ENCODE measurements at places on chromosomes 11 and 22.

- DNase-seq: no peak
These were observed 45.1 kb upstream of the LMO2 start for GRCh38 chr11:33936725-33937604.

DNA sequence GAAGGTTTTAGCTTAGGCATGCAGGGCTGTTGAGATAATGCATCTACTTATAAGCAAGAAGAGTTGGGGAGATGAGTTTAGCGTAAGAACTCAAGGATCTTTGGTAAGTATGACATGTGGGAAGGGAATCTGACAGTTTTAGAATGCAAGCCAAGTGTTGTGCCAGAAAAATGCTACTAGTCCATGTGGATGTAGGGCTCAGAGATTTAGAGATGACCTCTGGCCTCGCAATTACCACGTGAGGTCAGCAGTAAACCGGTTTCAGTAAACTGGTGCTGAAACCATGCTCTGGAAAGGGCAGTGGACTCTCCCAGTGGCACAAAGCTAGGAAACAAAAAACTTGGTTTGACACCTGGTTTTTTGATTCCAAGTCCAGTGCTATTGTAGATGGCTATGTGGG is 18.9 kb downstream of the MRPL16 start:
- DNase-seq: no peak

DNA sequence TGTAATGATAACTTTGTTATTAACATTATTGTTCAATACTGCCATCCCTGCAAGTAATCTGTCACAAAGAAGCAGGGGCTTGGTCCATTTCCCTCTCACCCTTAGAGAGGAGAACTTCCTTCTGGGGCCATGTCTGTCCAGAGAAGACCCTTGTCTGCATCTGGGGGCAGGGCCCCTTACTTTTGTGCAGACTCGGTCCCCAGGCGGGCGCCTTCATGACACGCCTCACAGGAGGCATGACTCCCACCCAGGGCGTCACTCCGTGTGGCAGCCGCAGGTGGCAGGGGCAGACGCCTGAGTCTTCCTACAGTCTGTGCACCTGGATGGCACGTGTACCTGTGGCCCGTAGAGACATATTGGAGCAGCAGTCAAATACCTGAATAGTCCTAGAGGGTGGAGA is 21.8 kb upstream of the B3GAT1 start:
- DNase-seq: no peak

- no peak for DNase-seq
These were observed 23.5 kb upstream of the CRYBB3 start for GRCh38 chr22:25176175-25176574.

- DNase-seq: no peak
These were observed 6.9 kb upstream of the NAA40 start for GRCh38 chr11:63931876-63932275.

DNA sequence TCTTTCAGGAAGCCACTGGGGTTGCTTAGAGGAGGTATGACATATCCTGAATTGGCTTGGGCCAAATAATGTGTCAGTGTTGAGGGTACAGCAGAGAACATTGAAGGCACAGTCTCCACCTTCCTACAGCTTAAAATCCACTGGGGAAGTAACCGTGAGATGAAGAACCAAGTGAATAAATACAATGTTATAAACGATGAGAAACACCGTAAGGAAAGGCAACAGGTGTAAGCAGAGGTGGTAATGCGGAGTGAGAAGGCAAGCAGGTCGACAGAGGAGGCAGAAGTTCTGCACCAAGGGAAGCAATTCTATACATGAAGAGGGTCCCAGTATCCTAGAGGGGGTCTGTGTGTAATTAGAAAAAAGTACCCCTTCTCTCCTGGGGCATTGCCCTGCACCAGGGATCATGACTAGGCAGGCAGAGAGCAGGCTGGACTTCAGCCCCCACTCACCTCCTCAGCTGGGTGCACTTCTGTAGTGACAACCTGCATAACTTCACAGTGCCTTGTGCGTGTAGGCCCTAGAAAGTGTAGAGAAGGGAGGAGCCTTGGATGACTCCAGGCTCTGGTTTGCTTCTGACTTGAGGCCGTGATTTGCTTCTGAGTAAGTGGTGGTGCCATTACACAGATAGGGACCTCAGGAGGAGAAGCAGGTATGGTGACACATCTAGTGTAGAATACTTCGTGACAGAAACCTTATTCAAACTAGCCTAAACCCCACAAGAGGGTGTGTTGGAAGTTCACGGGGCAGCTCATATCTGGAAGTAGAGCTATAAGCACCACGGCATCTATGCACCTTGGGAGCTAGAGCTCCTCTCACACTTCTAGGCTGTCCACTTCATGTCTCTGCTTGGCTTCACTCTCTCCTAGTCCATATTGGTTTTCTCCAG is 4.9 kb downstream of the MYOD1 start:
- no peak for DNase-seq

- DNase-seq: no peak
These were observed 31.0 kb downstream of the ZBED4 start for GRCh38 chr22:49884503-49885260.

DNA sequence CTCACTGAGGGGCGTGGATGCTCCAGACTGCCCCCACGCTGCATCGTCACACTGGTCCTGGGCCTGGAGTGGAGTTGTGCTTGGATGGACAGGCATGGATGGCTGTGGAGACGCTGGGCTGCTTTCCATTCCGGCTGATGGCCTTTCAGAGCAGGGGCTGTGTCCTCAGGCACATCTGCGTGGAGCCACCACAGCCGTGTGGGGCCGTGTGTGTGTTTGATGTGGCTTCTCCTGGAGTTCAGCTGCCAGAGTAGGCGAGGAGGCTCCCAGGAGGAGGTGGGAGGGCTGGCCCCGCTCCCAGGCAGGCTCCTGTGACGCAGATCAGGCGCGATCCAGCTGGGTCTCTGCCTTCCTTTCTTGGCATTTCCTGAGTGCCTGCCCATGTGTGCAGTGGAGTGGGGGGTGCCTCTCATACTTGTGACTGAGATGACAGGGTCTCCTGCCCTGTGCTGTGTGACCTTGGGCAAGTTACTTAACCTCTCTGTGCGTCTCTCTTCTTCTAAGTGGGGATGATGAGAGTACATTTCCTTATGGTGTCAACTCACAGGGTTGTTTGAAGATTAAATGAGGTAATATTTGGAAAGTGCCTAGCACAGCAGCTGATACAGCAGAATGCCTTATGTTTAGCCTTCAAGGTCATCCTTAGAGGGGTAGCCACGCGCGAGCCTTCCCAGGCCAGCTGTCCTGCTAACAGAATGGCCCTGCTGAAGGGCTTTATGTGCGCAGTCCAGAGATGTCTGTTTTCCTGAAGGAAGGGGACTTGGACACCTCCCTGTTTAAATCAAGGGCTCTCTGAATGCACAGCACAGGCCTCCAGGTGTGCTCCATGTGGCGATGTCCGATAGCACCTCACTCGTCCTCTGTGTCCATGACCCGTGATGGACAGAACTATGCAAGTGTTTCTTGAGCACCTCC is 33.5 kb downstream of the GLB1L2 start:
- no peak for DNase-seq

GRCh38 chr11:74579577-74580270 is 12.7 kb upstream of the POLD3 start:
- DNase-seq: no peak

- DNase-seq: peak; percentile 70
These were observed 182.9 kb upstream of the NCAM1 start for GRCh38 chr11:112778091-112778876.

DNA sequence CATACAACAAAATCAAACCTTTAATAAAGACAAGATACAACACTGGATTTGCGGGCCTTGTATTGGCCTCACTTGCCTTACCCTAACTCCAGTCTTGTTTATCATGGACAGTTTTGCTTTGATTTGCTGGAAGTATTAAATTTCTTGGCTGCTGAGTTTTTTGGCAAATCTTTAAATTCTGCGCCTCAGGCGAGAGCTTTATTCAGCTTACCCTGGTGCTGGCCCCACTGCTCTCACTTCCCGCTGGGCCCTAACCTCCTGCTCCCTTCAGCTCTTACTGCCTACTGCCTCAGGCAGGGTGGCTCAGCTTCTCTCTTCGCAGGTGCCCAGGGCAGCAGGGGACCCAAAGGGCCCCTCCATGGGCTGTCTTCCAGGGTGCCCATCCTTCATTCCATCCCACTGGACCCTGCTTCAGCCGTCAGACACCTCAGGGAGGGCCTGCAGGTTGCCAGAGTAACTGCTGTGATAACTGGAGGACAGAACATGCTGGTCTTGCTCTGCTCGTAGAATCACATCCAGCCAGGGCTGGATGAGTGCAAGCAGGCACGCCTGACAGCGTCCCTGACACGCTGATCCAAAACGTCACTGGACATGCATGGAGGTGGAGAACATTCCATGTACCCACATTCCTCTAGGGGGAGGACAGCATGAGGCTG is 45.7 kb upstream of the TUB start:
- no peak for DNase-seq

DNA sequence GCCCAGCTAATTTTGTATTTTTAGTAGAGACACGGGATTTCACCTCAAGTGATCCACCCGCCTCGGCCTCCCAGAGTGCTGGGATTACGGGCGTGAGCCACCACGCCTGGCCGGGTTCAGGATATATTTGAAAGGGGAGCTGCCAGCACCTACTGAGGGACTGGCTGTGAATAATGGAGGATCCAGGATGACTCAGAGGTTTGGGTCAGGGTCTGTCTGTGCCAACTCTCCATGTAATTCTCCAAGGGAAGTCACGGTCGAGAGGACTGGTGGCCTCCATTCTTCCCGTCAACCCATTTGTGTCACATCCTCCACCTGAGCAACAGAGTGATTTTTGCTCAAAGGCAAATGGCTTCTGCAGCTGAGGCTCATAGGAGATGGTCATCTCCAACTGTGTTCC is 3.6 kb upstream of the ARRB1 start:
- no peak for DNase-seq

- DNase-seq: no peak
These were observed 39.4 kb downstream of the SHANK2 start for GRCh38 chr11:71212871-71213559.

GRCh38 chr11:27719546-27719925 is 19.3 kb upstream of the BDNF start:
- peak; percentile 52 for DNase-seq

- no peak for DNase-seq
These were observed 153.3 kb downstream of the DSCAML1 start for GRCh38 chr11:117643606-117644300.

DNA sequence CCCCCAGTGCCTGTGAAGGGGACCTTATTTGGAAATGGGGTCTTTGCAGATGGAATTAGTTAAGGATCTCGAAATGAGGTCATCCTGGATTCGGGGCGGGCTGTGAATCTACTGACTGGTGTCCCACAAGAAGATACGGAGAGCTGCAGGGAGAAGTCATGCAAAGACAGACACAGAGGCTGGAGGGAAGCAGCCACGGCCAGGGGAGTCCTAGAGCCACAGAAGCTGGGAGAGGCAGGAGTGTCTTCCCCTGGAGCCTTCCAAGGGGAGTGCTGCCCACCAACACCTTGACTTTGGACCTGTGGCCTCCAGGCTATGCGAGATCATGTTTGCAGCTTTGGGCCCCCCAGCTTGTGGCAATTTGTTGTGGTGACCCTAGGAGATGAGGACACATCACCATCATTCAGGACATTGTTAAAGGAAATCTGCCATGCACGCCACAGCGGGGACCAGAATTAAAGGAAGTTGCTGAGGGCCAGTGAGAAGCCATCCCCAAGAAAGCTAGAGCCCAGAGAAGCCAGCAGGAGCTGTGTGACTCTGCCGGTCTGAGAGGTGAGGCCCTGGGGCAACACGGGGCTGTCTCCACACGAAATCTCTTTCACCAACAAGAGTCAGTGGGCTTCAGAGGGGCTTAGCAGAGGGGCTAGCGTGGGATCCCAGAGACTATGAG is 434.7 kb downstream of the BRD1 start:
- no peak for DNase-seq

DNA sequence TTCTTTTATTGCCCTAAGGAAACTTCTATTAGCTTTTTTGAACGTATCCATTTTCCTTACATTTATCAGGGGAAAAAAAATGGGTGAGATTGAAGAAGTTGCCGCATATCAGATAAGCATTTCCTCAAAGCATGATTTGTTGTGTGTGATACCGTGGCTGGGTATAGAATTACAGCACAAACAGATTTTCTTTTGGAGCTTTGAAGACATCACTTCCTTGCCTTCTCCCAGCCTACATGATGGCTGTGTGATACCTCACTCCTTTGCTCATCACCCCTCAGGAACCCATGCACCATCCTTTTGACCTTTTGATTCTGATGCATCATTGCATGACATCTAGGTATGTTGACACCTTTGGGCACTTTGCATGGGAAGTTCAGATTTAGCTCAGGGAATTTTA is 1155.3 kb downstream of the BRD1 start:
- DNase-seq: no peak

DNA sequence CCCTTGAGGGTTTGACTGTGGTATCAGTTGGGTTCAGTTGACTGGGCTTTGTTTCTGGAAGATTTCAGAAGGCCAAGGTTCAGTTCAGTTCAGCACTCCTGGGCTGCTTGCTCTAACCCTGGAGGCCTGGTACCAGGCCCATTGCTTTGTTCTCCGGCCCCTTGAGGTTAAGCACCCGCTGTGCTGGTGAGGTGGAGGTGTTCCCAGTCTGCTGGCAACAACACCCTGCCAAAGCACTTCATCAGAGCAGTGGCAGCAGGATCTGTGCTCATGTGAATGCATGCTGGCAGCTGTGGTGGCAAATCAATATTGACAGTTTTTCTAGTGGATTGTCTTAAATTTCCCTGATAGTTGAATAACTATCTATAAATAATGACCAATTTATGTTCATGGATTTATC is 3.8 kb upstream of the SCGB1D1 start:
- DNase-seq: no peak

- DNase-seq: no peak
These were observed 2.9 kb upstream of the ASCL2 start for GRCh38 chr11:2273311-2273710.

- DNase-seq: no peak
These were observed 417.0 kb upstream of the DDI1 start for GRCh38 chr11:103619480-103619879.

DNA sequence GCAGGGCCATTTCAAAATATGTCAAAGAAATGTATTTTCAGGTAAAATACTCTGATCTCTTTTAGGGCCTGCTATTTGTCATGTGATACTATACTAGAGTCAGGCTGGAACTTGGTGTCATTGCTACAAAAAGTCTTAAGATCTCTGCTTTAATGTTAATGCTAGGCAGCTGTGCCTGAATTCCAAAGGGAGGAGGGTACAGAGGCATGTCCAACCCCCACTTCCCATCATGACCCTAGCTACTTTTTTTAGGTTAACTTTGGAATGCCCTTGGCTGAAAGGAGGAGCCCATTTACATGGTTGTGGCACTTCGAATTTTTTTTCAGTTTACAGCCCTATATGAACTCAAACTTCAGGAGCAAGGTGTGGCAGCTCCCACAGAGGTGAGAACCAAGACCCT is 58.1 kb downstream of the OSBP2 start:
- DNase-seq: no peak
